Inflammatory macrophage treated with lipopolysaccharide for 1 hour (primary cell): ENCODE measurements at places on chromosomes 7 and 10.
A peak's percentile ranks its signal among the peaks of the same experiment; 100 is the strongest.

DNA sequence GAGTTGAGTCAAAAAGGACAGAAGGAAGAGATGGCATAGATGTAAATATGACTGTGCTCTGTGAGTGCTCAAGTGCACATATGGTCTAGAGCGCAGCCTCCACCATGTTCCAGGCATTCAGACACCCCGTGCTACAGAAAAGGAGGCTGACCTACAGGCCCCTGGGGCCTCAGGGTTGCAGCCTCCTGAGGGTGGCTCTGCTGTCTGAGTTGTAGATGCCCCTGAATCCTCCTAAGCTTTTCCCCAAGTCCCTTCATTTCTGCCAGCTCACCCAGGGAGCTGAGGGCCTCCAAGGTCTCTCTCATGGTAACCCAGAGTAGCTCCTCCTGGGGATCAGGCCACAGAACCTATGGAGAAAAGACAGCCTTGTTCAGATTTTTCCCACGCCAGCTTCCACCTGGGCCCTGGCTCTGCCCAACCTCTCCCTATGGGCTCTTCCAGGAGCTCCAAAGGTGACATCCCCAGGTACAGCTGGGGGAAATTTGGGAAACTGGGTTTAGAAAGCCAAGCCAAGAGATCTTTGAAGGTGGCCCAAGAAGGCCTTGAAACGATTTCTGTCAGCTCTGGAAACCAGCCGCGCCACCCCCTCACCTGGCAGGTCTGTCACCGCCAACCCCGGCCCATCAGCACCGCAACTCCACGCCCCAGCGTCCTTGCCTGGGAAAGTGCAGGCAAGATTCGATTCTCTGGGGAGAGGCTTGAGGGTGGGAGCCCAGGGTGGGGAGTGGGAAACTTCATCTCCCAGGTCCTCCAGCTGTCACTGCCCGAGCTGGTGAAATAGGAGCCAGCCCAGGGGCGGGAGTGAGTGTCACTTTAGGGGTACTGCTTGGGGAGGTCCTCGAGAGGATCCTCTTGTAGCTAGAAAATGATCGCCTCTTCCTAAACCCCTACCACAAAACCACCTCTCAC lies 2.4 kb downstream of the ZNF467 start:
- DNase-seq: no peak

- peak; percentile 44 for DNase-seq
Measured at GRCh38 chr10:32060347-32060746, 4.1 kb upstream of the KIF5B start.

DNA sequence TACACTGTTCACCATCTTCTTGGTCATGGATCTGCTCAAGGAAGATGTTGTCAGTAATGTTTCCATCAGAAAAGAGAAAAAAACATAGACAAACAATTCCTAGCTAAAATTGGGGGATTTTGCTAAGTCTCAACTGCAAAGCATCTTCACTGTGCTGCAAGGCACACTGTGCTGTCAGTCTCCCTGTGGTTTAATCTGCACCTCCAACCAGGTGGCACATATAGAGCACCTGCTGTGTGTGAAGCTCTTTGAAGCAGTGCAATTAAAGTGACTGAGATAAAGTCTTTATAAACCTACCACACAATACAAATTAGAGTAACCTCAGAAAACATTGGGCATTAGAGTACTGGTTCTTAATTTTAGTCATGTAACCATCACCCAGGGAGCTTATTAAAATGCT lies 6.3 kb downstream of the NRAP start:
- DNase-seq: no peak

- DNase-seq: peak; percentile 4
Measured at GRCh38 chr7:105581066-105581811, at the start of gene EFCAB10. Gene EFCAB10 (minus strand): TSS chr7:105581493. CDS start chr7:105581463, 30 bp downstream.

GRCh38 chr10:124226271-124227054 lies 133.1 kb upstream of the CHST15 start:
- DNase-seq: no peak

GRCh38 chr7:82506702-82507101 lies 63.1 kb upstream of the CACNA2D1 start:
- no peak for DNase-seq

DNA sequence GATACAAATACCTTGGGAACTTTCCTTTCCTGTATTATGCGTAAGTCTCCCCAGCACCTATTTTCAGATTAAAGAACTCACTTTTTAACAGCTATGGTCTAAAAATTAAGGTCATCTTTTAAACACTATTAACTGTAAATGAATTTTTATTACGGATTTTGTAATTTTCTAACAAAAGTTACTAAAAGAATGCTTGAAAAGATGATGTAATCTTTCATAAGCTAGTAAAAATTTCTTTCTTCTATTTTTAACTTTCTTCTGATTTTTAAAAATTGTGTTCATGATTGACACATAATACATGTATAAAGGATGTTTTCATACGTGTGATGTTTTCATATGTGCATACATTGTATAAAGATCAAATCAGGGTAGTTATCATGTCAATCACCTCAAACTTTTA lies 291.2 kb upstream of the MBL2 start:
- no peak for DNase-seq

DNA sequence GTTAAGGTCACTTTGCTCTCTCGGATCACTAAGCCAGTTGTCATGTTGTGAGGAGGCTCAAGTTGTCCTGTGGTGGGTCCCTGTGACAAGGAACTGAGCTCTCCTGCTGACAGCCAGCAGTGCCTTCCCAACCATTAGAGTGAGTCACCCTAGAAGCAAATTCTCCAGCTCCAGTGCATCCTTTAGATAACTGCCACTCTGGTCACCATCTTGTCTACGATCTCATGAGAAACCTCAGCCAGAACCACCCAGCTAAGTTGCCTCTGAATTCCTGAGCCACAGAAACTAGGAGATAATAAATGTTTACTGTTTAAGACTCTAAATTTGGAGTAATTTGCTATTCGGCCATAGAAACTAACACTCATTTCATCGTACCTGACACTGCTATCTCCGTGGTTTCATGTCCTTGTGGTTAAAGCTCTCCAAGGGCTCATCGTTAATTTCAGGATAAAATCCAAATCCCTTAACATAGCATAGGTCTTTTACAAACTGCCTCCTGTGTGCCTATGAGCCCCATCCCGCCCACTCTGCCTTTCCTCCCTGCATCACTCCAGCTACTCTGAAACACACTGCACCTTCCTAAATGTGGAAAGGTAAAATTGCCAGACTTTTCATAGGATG lies 56.5 kb upstream of the WIPF3 start:
- no peak for DNase-seq

DNA sequence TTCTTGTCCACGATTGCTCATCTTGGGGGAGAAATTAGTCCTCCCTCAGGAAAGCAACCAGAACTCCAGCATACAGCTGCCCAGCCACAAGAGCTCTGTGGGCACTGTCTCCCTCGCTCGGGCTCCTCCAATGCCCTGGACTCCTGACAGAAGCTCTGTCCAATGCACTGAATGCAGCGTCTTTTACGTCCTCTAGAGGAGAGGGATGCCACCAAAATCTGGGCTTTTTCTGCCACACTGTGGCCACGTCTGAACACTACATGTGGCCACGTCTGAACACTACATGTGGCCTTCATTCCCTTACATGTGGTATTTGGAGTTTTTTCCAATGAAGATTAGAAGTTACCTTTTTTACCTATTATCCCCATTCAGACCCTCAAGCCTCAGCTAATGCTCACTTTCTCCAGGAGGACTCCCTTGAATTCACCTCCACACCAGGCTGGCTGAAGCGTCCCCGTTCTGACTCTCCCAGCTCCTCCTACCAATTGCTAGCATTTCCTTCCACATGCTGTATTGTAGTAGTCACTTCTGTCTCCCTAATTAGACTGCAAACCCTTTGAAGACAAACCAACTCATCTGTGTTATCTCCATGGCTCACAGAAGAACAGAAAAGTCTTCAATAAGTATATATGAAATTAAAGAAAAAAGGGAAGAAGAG lies 134.3 kb upstream of the PDE1C start:
- DNase-seq: peak; percentile 6

DNA sequence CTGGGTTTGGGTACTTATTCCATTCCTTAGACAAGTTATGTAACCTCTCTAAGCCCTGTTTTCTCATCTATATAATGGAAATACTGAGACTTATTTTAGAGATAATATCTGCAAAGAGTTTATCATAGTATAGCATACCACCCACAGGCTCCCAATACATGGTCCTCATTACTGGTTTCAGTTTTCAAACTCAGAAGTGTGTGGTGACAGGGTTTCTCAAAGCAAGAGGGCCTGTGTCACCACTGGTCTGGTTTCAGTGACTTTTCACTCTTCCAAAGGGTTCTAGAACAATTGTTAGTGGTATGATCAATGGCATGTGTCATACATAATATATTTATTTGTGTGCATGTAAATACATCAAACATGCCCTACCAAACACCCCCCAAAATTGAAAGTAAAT lies 89.2 kb upstream of the BMPER start:
- DNase-seq: no peak

GRCh38 chr7:30188811-30189210 lies 54.0 kb downstream of the MTURN start:
- DNase-seq: no peak

DNA sequence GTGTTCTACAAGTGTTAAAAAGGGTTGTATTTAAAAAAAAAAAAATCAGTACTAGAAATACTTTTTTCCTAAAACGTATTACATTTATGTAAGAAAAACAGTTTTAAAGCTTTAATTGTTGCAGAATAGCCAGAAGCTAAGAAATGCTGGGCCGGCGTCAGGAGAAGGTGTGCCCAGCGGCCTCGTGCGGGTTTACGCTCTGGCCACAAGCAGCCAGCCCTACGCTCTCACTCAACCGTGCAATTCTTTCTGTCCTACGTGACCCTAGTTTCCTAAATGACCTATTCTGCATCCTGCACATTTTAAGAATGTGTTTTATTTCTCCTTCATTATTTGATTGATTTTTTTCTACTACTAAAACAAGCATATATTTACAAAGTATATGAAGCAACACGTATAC lies 279.7 kb upstream of the KLF14 start:
- no peak for DNase-seq

- peak; percentile 47 for DNase-seq
Measured at GRCh38 chr7:148142660-148143248, 447.8 kb upstream of the C7orf33 start.

GRCh38 chr7:121329191-121330052 lies 622 bp downstream of the WNT16 start:
- no peak for DNase-seq

DNA sequence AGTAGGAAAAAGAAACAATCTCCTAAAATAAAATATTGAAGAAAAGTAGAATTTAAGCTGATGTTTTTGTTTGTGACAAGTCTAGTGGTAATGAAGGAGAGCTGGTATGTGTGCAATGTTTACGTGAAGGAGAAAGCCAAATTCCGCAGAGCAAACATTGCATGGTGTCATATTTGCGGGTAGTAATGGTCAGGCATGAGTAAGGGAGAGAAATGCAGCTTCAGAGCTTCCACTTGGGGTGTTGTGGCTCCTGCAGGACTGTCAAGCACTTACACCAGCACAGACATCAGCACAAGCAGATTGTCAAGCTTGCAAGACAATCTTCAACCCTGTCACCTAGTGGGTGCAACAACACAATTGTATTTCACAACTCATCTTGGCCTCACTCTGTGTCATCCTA lies 136.5 kb upstream of the ETV1 start:
- no peak for DNase-seq

DNA sequence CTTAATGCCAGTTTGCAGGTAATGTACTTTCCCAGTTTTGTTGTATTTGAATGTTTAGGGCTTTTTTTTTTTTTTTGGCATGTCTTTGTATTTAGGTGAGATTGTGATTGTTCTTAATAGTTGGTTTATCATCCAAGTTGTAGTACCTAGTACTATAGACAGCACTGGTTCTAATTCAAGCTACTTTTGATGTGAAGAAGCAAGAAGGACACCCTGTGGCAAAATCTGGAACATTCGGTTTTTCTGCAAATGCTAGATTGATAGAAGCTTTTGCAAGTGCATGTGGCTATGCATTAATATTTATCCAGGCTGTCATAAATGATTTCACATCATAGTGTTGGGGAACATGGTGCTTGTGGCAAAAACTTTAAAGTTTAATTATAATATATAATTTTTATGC lies 248.9 kb downstream of the FOXP2 start:
- no peak for DNase-seq

- no peak for DNase-seq
Measured at GRCh38 chr10:8146650-8147049, 92.2 kb downstream of the GATA3 start.

- DNase-seq: peak; percentile 82
Measured at GRCh38 chr10:104254493-104255310, at the start of gene GSTO1. Gene GSTO1 (plus strand): TSS chr10:104254892. CDS start chr10:104254929, 37 bp downstream.

GRCh38 chr7:55523366-55523765 lies 48.9 kb downstream of the VOPP1 start:
- DNase-seq: no peak

DNA sequence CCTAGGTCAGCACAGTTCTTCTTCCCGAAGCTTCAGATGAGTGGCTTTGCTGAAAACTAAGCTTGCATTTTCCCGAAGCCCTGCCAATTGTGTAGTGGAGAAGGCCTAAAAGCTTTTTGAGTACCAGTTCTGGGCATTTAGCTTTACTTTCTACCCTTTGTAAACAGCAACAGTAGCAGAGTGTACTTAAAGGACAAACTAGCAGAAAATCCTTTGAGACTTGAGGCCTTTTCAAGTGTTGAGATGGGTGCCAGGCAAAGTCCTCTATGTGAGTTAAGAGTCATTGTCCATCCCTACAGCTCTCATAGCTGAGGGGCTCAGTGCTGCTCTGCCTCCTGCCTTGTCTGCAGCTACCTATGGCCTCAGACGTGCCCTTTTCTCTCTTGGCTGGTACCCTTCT lies 368.2 kb downstream of the CCSER2 start:
- no peak for DNase-seq

GRCh38 chr10:7950981-7951847 lies 103.3 kb upstream of the GATA3 start:
- no peak for DNase-seq

GRCh38 chr10:119466655-119467054 lies 75.9 kb downstream of the RGS10 start:
- DNase-seq: no peak

DNA sequence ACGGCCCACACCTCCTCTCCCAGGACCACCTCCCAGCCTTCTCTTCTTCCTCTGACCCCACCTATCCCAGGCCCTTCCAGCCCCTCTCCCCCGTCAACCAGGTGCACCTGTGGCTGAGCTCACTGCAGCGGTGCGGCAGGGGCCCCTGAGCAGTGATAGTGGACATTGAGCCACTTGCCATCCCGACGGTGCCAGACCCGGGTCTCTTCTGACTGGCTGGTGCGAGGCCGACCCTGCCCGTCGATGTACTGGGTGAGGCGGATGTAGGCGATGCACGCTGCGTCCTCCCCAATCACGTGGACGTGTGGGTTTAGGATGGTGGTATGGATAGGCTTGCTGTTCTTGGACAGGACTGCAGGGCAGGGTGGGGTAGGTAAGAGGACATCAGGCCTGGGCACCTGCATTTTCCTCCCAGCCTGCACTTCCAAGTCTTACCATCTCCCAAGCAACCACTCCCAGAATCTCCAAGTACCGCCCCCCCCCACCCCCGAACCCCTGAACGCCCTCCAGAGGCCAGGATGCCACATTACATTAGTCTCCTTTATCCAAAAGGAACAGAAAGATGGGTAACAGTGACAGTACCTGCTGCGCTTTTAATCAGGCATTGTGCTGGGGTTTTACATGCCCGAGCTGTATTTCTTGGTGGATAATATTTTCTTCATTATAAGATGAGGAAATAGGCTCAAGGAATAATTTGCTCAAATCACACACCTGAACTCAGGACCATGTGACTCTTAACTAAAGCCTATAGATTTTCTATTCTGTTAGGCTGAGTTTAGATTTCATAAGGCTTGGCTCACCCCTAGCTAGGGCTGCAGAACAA lies 3.7 kb upstream of the NDST2 start:
- DNase-seq: peak; percentile 37
